ENCODE measurements at places on chromosomes 1 and 21.

DNA sequence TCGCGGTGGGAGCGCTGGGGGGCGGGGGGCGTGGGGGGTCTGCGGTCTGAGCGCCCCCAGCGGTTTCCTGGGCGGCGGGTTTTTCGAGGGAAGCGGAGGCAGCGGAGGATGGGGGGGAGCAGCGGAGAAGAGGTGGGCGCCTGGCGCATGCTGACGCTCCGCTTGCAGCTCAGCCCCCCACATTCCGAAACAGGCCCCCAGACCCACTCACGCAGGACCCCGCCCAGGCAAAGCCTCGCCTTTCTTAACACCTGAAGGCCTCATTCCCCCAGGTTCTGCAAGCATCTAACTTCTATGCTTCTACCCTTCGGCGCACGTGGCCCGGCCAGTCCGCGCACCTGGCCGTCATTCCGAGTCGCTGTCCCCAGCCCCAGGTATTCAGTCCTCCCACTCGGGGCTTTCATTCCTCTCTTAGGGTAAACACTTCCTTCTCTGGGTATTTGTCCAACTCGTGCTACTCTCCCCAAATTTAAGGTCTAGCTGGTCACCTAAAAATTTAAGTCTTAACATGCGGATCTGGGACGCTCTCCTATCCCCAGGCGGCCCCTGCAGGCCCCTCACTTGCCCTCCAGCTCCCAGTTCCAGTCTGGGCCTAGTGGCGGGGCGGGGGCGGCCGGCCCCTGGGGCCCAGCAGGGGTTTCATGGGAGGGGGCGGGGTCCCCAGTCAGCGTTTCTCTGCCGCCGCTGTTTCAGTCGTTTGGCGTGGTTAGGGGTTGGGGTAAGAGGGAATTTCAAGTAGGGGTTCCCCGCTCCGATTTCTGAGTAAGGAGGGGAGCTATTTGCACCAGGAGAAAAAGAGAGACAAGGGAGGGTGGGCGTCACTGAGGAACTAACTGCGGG, 2.8 kb upstream of the ZBTB7B start:
- DNase-seq: no peak

- no peak for DNase-seq
Measured at GRCh38 chr21:46138383-46138970, 16.9 kb downstream of the FTCD start.

GRCh38 chr1:55352080-55352810, 137.1 kb upstream of the USP24 start:
- DNase-seq: no peak

- DNase-seq: no peak
Measured at GRCh38 chr1:62897788-62898187, 113.9 kb downstream of the ATG4C start.

- DNase-seq: no peak
Measured at GRCh38 chr1:112454316-112454715, 54.4 kb upstream of the WNT2B start.

DNA sequence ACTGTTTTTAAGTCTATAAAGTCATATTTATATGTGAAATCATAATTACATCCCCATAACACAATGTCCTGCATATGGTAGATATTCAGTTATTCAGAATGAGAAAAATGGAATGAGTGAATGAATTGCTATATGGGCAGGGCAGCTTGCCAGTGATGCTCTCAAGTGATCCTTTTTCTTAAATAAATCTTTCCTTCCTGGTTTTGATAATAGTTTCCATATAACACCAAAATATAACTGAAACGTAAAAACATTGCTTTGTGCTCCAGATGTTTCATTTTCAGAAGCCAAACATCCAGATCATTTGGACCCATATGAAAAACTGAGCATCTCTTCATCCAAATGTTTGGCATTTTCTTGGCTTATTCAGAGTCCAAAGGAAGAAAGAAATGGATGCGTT, 30.2 kb upstream of the RGS8 start:
- no peak for DNase-seq

GRCh38 chr1:8384088-8384487, 66.2 kb downstream of the SLC45A1 start:
- no peak for DNase-seq

GRCh38 chr1:65469889-65470340, 49.4 kb downstream of the LEPR start:
- DNase-seq: no peak

DNA sequence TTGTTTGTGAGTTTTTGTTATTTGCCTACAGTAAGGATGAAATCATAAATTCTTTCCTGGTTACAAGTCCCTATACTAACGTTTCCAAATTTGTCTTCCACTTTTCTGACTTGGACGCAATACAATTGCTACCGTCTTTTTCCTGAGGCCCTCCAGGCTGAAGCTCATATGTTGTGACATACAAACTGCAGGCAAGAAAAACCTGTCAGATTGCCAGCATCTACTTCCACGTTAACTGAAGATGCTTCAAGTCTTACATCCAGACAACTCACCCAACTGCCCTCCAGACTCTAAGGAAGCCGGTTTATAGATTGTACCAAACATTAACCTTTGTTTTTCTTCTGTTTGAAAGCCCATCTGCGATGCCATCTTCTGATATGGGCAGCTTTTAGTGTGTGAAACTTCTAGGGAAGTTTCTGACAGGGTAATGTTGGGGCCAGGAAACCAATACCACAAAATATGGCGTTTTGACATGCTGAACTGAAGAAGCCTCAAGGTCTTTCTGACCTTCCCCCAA, 21.4 kb upstream of the RNF11 start:
- peak; percentile 67 for DNase-seq

DNA sequence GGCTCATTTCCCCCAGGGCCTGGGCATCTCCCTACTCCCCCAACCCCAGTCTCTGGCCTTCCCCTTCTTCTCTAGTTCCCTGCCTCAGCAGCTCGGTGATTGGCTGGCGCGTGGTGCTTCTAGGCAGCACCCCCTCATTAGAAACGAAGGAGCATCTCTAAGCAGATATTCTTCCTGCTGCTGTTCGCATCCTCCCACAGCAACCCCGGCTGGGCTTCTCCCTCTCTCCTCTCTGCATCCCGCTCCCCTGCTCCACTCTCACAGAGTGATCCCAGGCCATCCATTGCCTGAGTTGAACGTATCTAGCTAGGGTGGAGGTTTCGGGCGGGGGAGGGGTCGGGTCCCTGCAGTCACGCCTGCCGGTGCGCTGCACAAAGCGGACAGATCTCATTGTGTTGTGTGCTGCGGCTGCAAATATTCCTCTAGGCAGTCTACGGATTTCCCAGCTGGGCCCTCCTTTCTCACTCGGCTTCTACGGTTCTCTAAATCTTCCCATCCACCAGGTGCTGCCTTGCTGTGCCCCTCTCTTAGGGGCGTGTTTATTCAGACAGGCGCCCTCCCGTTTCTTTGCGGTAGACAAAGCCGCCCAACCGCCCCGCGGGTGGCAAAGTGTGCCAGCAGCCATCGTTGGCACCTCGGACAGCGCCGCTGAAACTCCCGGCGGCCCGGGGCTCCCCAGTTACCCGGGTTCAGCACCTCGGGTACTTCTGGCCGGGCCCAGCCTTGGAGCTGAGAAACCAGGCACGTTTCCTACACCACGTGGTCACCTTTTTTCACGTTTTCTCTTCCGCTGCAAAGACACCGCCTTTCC, 2.2 kb downstream of the CACNA1E start:
- DNase-seq: no peak

GRCh38 chr1:172557270-172557669, 24.3 kb downstream of the SUCO start:
- no peak for DNase-seq

DNA sequence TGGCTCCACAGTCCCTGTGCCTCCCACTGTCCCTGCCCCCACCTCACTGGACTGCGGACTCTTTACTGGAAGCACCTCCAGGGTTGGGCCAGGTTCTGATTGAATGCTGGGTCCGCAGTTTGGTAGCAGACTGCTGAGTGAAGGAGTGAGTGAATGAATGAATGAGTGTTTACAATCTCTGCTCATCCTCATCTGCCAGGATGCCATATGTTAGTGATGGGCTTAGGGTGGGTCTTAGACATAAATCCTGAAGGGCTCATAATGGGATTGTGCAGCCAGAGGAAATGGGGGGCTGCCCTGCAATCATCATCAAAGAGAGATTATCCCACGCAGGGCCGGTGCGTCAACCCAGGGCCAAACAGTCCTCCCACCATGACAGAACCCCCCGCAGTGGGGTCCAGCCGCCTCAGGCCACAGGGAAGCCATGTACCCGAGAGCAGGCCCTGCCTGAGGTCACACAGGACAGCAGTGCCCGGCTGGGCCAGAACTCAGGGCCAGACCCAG, 26.1 kb downstream of the SLC1A7 start:
- no peak for DNase-seq

- no peak for DNase-seq
Measured at GRCh38 chr1:51100264-51100880, 1.7 kb upstream of the C1orf185 start.

- DNase-seq: no peak
Measured at GRCh38 chr21:43334214-43334958, 92.5 kb downstream of the SIK1 start.

DNA sequence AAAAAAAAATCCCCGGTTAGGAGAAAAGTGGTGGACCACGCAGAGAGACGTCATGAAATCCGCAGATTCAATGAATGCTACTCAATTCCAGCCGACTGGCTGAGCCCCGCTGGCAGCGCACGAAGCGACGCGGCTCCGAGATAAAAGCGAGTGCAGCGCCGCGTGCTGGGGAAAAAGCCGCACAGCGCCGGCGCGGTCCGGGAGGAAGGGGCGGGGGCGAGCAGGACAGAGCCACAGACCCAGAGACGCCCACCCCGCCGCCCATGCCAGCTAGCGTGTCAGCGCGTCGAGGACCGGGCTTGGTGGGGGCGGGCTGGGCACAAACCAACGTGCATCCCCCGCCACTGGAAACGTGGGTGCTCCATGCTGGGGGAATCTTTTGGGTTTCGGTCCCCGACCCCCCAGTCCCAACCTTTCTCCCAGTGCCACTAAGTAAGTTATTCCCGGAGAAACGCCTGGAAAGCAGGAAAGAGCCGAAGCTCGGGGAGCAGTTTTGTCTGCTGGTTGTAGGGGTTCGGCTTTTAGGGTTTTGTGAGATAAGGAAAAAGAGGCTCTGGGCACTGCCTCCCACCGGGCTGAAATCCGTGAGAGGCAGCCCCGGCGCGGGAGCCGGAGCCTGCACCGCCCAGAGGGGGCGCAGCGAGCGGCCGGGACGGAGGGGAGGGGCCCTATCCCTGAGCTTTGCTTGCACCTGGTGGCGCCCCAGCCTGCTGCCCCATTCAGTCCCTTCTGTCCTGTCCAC, at the start of gene KCNJ6:
KCNJ6 (minus strand) TSS at position 148 of the 742 bp plus-strand sequence. CDS start 75,775 bp downstream, outside the sequence.
- DNase-seq: no peak

DNA sequence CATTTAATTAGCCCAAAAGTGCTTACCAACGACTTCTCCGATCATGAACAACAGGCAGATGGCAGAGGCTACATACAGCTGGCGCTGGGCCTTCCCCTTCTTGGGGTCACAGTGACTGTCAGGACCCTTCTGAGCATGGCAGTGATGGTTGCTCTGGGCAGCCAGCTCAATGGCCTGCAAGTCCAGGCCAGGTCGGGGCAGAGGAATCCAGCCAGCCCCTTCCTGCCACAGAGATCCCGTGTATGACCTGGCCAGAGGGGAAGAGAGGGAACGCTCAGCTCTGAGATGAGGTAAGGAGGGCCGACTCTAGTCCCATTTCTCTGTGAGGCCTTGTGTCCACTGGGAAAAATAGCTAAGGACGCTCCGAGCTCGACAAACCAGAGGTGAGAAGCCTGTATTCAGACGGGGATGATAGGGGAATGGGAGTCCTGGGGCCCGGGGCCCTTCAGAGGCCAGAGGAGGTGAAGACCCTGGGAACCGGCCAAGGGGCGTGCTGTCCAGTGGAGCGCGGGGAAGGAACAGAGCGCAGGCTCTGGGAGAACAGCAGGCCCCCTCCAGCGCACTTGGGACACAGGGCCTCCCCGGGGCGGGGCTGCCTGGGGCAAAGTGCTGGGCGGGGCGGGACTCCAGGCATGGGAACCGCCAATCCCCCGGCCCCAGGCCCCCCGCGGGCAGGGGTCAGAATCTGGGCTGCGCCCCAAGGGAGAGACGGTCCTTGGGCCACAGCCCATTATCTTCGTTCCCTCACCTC, 772 bp downstream of the SLC30A2 start:
- DNase-seq: no peak

DNA sequence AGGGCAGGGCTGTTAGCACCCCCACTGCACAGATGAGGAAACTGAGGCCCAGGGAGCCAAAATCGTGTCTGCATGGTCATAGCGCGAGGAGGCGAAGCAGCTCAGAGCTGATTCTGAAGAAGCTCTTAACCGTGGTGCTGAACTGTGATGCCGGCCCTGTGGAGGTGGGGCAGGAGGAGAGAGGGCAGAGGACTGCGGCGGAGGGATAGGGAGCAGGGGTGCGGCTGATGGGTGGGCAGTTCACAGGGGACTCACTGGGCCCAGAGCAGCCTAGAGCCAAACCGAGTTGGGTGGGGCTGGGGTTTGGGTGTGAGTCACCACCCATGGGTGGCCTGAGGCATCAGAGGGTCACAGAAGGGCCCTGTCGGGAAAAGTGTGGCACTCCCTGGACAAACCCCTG, 74.7 kb downstream of the RAP1GAP start:
- DNase-seq: no peak

DNA sequence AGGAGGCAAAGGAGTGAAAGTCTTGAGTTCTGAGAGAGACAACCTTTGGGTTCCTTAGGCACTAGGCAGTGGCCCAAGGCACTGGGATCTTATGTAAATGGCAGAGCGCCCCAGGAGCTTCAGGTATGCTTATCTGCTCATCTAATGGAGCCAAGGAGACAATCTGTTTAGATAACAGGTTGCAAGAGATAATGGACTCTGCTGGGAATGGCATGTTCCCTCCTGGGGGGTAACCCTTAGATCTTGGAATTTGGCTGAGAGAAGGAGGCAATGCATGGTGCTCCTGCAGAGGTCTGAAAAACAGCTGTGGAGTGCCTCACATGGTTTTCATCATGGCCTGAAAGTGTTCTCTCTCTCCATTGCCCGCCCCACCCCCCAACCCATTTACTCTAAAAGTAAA, 44.1 kb upstream of the WLS start:
- DNase-seq: no peak

GRCh38 chr1:64033667-64034220, 169.7 kb upstream of the UBE2U start:
- no peak for DNase-seq

DNA sequence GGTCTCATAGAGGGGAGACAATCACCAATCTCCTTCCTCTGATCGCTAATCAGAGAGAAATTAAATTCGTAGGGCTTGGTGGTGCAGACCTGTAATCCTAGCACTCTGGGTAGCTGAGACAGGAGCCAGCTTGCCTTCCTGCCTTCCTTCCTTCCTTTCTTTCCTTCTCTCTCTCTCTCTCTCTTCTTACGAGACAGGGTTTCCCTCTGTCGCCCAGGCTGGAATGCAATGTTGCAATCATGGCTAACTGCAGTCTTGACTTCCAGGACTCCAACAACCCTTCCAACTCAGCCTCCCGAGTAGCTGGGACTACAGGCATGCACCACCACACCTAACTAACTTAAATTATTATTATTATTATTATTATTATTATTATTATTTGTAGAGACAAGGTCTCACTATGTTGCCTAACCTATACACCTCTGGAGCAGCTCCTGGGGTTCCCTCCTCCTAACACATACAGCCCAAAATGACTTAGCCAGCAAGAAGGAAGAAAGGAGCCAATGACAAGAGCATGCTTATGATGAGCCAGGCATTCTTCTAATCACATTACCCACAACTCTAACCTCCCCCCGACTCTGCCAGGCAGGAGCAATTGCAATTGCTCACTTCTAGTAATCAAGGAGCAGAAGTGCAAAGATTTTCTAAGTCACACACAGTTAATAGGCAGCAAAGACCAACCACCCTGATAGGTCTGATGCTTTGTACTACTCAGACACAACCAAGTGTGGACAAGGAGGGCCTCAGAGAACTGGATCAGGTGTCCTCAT, 105.4 kb upstream of the F3 start:
- DNase-seq: no peak

GRCh38 chr1:231918239-231919015, 291.8 kb downstream of the DISC1 start:
- no peak for DNase-seq

GRCh38 chr1:101363891-101364318, 127.1 kb downstream of the S1PR1 start:
- no peak for DNase-seq

Data from AG09309 (cell line).